Stimulated activated CD4-positive, alpha-beta T cell treated with anti-CD3 and anti-CD28 coated beads, Interleukin-4, amount 100 ng/mL, for 1 hour (primary cell): ENCODE measurements at places on chromosomes 6 and 20.

GRCh38 chr6:17038316-17038715 is 63.5 kb upstream of the STMND1 start:
- no peak for DNase-seq

GRCh38 chr6:106513808-106514582 is 115.3 kb downstream of the RTN4IP1 start:
- no peak for DNase-seq

DNA sequence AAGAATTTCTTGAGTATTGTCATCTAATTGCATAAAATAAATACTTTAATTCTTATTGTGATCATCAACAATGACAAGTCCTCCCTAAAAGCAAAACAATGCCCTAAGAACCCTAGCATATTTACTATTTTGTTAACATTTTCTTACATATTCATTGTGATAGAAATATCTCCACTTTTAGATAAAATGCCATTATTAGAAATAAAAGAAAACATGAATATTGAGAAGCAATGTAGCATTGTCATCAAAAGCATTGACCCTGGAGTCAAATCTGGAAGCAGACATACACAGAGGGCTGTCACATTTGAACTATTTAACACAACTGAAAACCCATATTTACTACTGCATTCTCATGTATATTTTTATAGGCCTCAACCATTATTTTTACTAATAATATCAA is 257.7 kb downstream of the SYNE1 start:
- no peak for DNase-seq

GRCh38 chr6:100381111-100381510 is 83.6 kb downstream of the SIM1 start:
- no peak for DNase-seq

DNA sequence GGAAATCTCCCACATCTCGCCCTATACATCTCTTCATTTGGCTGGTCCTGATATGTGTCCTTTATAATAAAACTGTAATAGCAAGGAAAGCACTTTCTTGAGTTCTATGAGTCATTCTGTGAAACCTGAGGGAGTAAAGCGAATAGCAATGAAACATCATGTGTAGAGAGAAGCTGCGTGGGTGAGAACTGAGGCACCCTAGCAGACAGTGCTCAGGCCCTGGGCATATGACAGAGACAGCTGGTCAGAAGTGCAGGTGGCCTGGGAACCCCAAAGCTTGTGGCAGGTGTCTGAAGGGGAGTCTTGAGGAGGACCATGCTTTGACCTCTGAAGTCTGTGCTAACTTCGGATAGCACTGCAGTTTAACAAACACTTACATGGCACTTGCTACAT is 1.3 kb upstream of the BLOC1S5 start:
- DNase-seq: peak; percentile 20

DNA sequence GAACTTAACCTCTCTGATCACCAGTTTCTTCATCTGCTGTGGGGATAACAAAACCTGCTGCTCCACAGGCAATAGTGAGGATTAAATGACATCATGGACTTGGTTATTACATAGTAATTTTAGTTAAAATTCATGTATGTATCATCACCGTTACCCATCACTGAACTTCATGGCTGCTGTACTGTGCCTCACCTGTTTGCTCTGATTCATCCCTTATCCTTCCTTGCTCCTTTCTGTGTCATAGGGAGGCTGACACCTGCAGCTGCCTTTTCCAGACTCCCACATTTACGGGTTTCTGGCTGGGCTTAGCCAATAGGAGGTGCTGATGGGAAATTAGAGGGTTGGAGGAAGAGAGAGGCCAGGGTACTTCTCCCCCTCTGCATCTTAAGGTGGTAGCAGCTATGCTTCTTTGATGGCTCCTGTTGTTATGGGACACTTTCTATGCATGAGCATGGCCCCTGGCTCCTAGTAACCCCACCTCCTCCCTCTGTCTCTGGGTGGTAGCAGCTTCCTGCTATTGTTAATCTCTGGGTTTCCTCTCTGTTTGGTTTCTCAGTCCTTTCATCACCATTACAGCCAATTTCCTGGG is 332.1 kb downstream of the DHX35 start:
- no peak for DNase-seq

GRCh38 chr6:76565932-76566331 is 493.5 kb upstream of the IMPG1 start:
- DNase-seq: no peak

- DNase-seq: no peak
These were observed 668.1 kb downstream of the RFPL4B start for GRCh38 chr6:113015249-113015648.

- no peak for DNase-seq
These were observed 47.0 kb downstream of the COL19A1 start for GRCh38 chr6:69913361-69913760.

- no peak for DNase-seq
These were observed 3.5 kb upstream of the GHRH start for GRCh38 chr20:37265152-37265551.

DNA sequence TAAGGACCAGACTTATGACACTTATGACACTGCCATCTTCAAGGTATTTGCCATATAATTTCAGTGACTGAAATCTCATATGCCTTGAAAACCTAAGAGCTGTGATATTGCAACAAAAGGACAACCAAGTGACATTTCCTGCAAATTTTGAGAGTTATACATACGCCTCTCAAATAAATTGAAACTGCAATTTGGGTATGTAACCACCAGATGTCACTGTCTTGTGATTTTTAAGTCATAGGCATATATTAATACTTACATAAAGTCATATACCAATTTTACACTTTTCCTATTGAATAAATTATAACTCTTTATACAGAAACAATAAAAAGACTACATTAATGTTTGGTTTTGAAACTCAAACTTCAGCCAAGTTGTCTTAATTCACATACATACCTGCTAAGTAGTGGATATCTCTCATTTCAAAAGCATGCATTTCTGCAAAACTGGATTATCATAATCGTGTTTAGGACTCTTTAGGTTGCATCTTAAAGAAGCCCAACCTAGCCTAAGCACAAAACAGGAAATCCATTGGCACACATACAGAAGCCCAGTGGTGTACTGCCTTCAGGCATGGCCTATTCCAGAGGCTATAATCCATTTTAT is 180.2 kb downstream of the PACRG start:
- DNase-seq: no peak

DNA sequence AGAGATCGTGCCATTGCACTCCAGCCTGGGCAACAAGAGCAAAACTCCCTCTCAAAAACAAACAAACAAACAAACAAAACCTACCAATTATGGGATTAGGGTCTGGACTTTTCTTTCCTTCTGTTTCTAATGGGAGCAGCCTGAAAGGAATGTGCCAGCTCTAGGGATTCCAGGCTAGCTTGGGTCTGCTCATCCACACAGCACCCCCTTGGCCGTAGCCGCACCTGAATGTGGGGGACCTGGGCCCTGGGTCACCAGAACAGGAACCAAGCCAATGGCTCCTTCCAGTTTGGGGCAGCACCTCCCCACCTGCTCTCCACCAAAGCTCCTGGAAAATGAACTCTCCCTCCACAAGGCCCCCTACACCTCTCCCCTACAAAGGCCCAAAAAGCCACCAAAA is 6.7 kb downstream of the CTSZ start:
- no peak for DNase-seq

- no peak for DNase-seq
These were observed 12.8 kb downstream of the PLG start for GRCh38 chr6:160714731-160715316.

DNA sequence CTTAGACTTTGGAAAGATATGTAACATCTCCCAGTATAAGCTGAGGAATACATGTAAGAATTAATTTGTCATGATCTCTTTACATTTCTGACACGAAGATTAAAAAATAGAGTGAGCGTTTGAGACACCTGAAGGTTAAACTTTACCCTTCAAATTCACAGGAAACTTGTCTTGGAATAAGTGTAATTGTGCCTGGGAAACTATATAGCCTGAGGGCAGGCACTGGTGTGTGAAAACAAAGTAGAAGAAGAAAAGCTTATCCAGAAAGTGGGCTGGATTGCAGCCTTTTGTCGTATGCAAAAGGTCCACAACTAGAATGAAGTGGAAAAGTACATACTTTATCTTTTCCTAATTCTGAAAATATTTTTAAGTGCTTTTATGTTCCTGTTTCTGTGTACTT is 275.7 kb upstream of the TCF21 start:
- no peak for DNase-seq

- peak; percentile 6 for DNase-seq
These were observed 5.2 kb upstream of the BPIFA3 start for GRCh38 chr20:33211817-33212424.

- DNase-seq: no peak
These were observed 297.5 kb downstream of the ADGB start for GRCh38 chr6:146896062-146896813.

DNA sequence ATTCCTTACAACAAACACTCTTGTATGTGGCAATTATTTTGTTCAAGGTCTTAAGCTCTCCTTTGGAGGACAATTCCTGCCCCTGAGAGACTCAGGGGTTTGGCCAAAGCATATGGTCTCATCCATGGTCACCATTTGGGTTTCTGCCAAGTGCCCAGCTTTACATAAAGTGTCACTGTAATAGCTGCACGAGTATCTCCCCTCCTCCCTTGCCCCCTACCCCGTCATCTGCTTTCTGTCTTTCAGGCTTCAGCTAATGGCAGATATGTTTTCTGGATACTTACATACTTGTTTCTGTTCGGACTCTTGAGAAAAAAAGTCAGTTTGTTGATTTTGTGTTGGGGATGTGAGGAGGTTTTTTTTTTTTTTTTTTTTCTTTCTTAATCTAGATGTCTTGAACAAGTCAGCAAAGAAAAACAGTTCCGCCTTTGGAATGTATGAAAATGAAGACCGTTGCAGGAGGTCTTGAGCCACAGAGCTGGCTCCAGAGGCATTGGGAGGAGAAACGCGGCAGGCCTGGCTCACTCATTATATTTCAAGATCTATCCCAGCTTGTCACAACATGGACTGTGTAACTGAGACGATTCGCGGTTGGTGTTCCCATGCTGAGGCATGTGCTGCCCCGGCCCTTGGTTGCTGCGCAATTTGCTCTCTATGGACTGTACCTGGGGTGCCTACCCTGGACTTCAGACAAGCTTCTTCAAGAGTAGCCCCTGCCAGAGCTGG is 32.6 kb upstream of the STX16 start:
- DNase-seq: no peak

DNA sequence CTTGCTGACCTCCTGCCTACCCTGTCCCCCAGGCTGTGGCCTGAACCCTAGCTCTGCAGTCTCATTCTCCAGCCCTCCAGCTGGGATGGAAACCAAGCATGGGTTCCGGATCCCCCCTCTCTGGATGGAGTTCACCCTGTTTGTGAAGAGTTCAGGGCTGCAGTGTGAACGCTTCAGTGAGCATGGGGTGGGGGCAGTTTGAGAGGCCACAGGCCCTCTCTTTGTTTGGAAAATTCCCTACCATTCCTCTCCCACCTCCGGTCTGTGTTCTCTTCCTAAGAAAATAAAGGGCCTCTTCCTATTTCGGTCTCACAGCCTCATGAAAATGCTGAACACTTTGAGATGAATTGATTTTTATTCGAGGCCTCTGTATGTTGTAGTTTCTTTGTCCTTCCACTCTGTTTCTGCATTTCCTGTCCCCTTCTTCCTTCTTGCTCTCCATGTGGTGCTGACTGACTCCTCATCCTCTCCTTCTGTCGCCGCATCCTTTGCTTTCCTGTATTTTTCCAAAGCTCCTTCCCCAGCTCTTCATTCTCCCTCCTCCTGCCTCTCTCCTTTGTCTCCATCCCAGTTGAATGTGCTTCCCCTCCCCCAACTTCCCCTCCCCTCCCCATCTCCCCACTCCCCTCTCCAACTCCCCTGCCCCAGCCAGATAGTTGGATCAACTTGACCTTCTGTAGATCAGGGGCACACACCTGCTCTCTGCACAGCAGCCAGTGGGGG is 2.4 kb upstream of the KCNK5 start:
- DNase-seq: no peak

DNA sequence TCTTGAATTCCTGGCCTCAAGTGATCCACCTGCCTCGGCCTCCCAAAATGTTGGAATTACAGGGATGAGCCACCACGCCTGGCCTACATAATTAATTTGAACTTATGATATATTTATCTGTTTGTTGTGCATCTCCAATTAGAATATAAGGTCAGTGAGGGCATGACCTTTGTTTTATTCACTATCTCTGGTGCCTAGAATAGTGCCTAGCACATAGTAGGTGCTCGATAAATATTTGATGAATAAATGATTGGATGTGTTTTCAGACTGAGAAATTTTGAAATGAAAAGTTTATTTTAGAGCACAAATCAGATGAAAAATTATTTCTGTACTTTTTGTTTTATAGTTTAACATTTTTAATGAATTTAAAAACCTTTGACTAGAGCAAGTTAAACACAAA is 19.4 kb upstream of the VEGFA start:
- no peak for DNase-seq

GRCh38 chr20:56761393-56761792 is 132.3 kb downstream of the TFAP2C start:
- no peak for DNase-seq

DNA sequence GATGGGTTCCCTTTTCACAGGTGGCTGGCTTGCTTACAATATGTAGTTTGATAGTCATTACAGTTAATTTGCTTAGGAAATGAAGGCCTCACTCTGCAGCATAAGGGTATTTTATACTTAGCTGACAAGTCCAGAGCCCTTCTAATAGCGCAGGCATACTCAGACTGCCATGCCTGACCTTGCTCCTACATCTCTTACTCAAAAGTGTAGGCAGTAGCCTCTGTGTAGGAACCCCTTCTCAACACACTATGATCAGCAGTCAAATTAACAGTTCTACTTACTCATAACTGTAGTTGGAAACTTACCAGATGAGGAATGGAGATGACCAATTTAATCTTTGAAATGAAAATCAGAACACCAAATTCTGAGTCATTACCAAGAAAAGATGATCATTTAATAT is 373.5 kb downstream of the TBC1D32 start:
- no peak for DNase-seq

DNA sequence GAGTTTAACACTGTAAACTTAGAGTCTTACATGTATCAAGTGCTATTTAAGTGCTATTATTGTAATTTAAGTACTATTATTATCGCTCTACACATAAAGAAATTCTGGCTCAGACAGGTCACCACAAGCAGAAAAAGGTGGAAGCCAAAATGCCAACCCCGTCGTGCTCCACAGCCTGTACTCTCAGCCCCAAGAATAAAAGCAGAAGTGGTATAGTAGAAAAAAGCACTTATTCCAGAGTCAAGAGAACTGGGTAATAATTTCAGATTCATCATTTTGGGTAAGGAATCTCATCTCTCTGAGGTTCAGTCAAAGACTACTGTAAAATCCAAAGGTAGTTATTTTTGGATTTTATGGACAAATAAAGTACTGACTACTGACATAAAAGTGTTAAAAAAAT is 943 bp downstream of the ZUP1 start:
- DNase-seq: no peak
